ENCODE measurements at places on chromosomes 4 and X. TPM values are rescaled to one million over a fixed set of nuclear protein-coding genes. Genes with fewer than 3 reads are reported as not detected.

- H3K36me3 ChIP-seq: no peaks in the 10 kb centered on the region
- H3K27me3 ChIP-seq: no peaks in the 10 kb centered on the region
- H3K4me3 ChIP-seq: no peak overlapping the region
- no peak overlapping the region for H3K27ac ChIP-seq
- H3K4me1 ChIP-seq: no peaks in the 10 kb centered on the region
Observed at GRCh38 chr4:26885912-26886274, 25.3 kb downstream of the STIM2 start.

The PPA2 gene
- 116 TPM for total RNA-seq

DNA sequence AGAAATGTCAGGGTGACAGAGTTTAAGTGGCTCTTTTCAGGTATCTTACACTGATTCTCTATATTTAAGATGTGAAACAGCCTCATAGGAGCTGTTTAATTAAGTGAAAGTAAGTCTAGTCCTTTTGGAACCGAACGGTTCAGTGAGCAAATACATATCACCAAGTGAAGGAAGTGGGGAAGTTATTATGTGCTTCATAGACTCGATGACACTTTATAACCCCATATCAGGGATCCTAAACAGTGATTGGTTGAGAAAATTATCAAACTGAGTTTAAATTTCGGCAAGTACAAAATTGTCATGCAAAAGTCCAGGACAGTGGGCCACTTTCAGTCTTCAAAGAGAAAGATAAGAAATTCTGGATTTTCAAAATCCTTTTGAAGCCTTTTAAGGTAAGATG is at the start of gene DSPP:
Gene DSPP (plus strand): TSS at position 301 of the 400 bp plus-strand sequence. CDS start 2,380 bp downstream, outside the sequence.
- H3K27ac ChIP-seq: no peak within 1 kb of the TSS
- H3K36me3 ChIP-seq: no peaks in the 10 kb centered on the region
- H3K4me1 ChIP-seq: no peaks in the 10 kb centered on the region
- H3K27me3 ChIP-seq: no peaks in the 10 kb centered on the region
- no peak within 1 kb of the TSS for H3K4me3 ChIP-seq
- no peak for DNase-seq

The UBQLN2 gene
- 18.0 TPM for total RNA-seq

- no peaks in the 10 kb centered on the region for H3K4me1 ChIP-seq
- no peak overlapping the region for H3K4me3 ChIP-seq
- no peak overlapping the region for H3K27ac ChIP-seq
- no peak for DNase-seq
- no peaks in the 10 kb centered on the region for H3K27me3 ChIP-seq
- H3K36me3 ChIP-seq: no peaks in the 10 kb centered on the region
Observed at GRCh38 chr4:98126141-98126540, 17.1 kb downstream of the STPG2 start.

DNA sequence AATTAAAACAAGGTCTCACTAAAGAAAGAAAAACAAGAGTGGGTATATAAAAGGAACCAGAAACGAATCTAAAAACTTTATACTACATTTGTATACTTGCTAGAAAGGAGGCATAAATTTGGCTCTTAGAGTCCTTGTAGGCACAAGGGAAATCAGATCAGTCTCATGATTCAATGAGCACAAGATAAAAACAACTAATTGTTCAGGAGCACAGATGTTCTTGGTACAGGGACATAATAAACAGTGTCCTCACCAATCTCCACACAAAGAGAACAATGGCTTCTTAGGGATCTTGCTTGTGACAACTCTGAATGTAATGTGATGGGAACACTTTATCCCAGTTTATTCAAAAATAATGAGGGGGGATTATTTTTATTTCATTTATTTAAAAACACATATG is 28.3 kb downstream of the TMEM144 start:
- H3K27ac ChIP-seq: no peak overlapping the region
- H3K36me3 ChIP-seq: peaks cover 11% of the 10 kb centered on the region
- H3K27me3 ChIP-seq: no peaks in the 10 kb centered on the region
- H3K4me3 ChIP-seq: no peak overlapping the region

DNA sequence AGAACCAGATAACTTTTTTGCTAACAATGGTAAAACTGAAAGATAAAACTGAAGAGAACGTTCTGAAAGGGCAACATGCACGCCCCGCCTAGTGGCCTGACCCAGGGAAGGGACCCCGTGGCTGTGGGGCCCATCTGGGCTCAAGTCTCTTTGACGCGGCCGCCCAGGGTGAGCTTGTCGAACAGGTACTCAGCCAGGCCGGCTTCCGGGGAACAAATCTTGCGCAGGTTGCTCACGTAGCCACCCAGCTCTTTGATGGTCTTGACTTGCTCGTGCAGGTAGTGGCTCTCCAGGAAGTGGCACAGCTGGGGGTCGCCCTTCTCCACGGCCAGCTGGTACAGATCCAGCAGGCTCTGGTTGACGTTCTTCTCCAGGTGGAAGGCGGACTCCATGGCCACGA is 579 bp downstream of the FTHL17 start:
- H3K36me3 ChIP-seq: no peaks in the 10 kb centered on the region
- no peaks in the 10 kb centered on the region for H3K4me1 ChIP-seq
- H3K4me3 ChIP-seq: no peak overlapping the region
- H3K27me3 ChIP-seq: no peaks in the 10 kb centered on the region
- DNase-seq: no peak

DNA sequence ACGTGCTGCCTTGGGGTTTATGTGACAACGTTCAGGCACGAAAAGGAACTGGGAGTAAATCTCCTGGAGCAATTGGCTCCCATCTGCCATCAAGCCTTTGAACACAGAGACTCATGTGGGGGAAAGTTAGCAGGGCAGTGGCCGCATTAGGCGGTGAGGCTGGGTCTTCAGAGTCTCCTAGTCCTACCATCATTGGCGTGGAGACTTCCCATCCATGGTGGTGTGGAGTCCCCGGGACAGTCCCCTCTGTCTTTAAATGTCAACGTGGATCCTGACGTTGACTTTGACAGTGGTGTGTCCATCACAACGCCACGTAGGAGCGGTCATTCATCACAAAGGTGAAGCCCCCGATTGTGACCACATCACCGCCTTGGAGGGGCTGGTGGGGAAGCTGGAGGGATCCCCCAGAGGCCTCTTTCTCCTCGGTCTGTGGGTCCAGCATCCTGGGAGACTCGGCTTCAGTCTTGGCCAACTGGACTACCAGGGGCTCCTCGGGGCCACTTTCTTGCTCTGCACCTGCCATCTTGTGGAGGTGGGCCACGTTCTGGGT is 21.8 kb downstream of the CRLF2 start:
- no peaks in the 10 kb centered on the region for H3K4me1 ChIP-seq
- no peak overlapping the region for H3K27ac ChIP-seq
- no peaks in the 10 kb centered on the region for H3K36me3 ChIP-seq

GRCh38 chr4:149322203-149322602 is 493.4 kb downstream of the IQCM start:
- no peaks in the 10 kb centered on the region for H3K36me3 ChIP-seq
- H3K27me3 ChIP-seq: no peaks in the 10 kb centered on the region
- no peak overlapping the region for H3K4me3 ChIP-seq

GRCh38 chrX:150205011-150205410 is 158.1 kb upstream of the MAMLD1 start:
- peaks cover 44% of the 10 kb centered on the region for H3K4me1 ChIP-seq
- H3K27me3 ChIP-seq: no peaks in the 10 kb centered on the region
- DNase-seq: peak; percentile 89

Measured in MCF 10A (cell line).